ENCODE measurements at places on chromosomes 6 and 20. TPM values are rescaled to one million over a fixed set of nuclear protein-coding genes. Genes with fewer than 3 reads are reported as not detected.

DNA sequence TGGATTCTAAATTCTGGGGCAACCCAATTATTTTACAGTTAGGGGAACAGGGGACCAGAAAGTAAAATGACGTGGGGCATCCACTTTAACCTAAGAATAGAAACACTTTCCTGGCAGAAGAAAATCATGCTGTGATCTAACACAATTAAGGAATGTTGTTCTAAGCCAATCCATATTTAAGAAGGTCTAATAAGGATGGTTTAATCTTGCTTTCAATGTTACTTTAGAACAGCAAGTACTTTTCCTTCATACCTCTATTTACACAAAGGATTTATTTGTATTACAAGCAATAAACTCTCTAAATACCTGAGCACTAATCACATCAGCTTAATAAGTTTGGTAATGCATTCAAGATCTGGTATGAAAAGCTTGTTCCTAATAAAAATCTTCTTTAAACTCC lies 32.4 kb downstream of the SLC2A12 start:
- no peak for DNase-seq

DNA sequence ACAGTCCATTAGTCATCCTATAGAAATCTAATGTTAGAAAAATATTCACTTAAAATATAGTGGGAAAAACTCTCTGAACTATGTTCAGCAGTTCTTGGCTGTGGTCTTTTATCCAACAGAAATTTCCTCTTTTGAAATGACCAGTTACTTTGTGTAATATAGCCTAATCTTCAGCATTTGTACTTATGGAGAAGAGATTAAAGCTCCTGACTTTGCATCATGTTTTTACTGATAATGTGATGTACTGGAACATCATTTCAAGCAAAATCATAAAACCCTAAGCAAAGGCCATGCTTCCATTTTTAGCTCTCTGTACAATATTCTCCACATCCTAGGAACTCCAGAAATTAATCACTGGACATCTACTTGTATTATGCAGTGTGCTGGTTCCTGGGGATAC lies 430.8 kb upstream of the RUNX2 start:
- DNase-seq, result no peak

The NEDD9 gene
- total RNA-seq, result 18.8 TPM

GRCh38 chr20:37123441-37123840 lies 27.6 kb upstream of the RBL1 start:
- DNase-seq, result no peak

GRCh38 chr6:157813191-157813590 lies 9.9 kb upstream of the SNX9 start:
- DNase-seq, result no peak

The MAPK13 gene
- total RNA-seq, result 49.8 TPM

DNA sequence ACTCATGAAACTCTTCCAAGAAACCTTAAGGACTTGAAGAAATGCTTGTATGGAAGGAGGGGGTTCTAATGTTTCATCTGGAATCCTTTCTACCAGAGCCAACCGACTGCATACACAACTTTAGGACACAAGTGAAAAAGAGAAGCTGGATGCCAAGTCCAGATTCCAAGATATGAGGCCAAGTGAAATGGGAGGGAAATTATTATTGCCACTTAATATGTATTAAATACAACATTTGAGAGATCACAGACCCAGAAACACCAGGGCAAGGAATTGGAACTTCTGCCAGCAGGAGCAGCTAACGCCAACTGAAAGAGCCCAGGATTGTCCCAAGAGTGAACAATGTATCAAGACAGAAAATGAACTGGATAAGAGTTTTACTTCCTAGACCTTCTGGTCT lies 144.2 kb downstream of the ARHGAP18 start:
- no peak for DNase-seq

The CLPSL1 gene
- total RNA-seq, result not detected

The SLC22A7 gene
- not detected for total RNA-seq

DNA sequence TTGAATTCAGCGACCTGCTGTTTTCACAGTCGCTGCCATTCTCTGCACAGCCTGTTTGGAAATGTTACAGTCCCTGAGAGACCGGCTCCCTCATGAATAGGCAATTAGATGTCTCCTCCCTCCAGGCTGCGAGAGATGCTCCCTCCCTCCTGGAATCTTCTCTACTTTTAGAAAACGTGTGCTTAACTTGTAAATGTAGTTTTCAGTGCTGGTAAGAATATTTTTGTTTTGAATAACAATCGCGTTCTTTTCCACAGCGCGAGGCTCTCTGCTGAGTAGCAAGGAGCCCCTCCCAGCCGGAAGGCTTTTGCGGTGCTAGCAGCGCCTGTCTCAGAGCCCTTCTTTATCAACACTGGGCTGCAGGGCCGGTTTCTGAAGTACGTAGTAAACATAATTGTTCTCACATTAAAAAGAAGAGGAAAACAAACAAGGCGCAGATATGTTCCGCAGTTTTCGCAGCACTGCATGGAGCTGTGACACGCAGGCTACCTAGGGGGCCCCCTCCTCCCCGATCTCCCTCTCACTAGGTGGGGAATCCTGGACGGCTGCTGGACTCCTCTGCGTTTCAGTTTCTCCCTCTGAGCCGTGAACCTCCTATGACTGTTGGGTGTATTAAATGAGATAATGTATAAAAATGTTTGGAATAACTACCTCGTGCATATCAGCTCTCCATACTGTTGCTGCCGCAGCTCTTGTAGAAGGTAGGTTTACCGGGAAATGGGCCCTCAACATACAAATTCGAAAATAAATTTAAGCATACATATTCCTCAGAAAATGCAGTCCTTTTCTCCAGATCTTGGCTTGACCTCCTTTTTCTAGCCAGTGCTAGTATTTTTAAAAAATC lies 79.0 kb upstream of the SPACA1 start:
- peak; percentile 10 for DNase-seq

GRCh38 chr6:37516920-37517405 lies 17.3 kb upstream of the CCDC167 start:
- no peak for DNase-seq

GRCh38 chr6:145627451-145627850 lies 107.9 kb downstream of the EPM2A start:
- no peak for DNase-seq

DNA sequence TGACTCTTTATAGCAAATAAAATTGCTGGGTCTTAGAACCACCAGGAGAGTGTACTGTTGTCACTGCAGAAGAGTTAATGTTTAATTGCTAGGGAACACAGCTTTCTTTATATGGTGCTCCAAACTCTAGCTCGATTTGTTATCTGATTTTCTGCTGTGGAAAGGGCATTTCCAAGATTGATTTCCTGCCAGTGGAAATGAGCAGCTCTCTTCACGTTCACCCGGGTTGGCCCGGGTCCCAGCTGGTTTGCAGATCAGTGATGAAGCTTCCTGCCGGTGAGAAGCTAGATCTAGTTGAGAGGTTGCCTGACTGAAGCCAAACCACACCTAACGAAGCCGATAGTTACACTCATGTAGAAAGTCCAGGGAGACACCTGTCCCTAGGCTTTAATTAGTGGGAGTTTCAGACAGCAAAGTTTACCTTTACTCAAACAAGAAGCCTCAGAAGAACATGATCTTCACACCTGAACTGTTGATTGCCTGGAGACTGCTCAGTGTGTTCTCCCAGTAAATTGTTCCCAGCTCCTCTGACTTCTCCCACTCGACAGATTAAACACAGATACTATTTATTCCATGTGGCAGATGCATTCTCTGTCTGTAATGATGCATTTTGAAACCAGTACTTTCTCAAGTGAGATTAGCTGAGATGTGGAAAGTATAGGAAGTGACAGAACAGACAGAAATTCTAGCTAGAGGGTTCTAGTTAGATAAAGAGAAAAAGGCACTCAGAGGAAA lies 27.8 kb downstream of the PAQR8 start:
- peak; percentile 79 for DNase-seq

DNA sequence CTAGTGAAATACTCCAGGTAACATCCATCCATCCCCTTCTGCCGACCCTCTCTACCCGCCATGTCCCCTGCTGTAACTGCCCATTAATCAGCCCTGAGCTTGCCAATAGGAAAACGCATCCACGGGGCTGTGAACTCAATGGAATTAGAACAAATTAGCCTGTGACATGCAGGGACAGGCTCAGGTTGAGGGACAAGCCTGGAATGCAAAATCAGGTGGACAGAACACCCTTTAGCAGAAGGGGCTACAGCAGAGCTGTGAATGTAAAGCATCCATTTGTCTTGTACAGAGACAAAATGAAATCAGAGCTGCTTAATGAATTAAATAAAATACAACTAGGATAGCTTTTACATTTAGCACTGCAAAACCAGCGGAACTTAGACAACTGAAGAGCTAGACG lies 187.3 kb upstream of the SASH1 start:
- DNase-seq, result no peak

DNA sequence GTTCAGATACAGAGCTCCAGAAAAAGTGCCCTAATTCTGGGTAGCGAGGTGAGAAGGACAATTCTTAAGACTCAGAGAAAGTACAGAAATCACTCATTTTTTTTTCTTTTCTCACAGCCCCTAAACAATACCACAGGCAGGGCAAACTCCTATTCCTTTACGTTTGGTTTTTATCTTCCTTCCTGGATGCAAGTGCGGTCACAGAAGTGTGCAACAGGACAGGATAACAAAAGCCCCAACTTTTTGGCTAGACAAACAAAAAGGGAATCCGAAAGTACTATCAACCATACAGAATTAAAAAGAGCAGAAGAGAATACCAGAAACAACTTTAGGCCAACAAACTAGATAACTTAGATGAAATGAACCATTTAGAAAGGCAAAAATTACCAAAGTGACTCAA lies 18.4 kb upstream of the BEND6 start:
- DNase-seq, result no peak

- no peak for DNase-seq
These were observed 16.8 kb downstream of the USP45 start for GRCh38 chr6:99498421-99498820.

DNA sequence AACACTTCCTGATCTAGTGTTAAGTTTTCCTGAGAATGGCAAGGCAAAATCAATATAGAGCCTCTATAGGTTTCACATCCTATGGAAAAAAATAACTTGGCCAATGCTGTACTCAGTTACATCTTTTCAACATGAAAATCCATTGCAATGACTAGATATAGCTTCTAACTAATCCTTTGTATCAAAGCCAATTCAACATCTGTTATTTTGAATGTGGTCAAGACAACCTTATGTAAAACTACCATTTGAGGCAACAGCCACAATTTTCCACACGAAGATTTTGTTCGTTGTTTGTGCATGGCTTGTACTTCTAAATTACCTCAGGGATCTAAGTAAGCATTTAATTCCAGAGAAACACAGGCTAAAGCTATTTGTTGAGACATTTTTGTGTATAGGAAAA lies 637.8 kb upstream of the EYS start:
- no peak for DNase-seq

The HCK gene
- total RNA-seq, result not detected

- no peak for DNase-seq
These were observed 111.3 kb downstream of the TMEM170B start for GRCh38 chr6:11648889-11649288.

The FOXQ1 gene
- not detected for total RNA-seq

DNA sequence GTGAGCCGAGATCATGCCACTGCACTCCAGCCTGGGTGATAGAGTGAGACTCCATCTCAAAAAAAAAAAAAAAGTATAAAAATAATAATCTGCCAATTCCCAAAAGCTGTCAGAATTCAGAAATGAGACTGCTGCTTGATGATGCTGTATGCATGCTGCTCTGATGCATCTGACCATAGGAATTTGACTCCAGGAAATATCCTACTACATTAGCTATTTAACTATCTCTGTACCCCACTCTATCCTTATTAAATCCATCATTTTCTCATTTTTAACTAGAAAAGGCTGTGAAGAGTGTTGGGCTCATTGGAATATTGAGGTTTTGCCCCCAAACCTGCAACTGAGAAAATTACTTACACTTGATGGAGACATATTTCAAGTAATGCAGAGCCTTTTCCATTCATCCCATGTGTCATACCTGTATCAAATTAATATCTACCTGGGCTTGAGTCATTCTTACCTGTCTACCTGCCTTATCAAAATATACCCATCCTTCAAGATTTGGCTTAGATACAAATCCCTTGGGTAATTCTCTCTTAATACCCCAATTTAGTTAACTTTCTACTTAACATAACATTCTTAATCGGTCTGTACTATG lies 135.2 kb upstream of the PREP start:
- DNase-seq, result no peak

DNA sequence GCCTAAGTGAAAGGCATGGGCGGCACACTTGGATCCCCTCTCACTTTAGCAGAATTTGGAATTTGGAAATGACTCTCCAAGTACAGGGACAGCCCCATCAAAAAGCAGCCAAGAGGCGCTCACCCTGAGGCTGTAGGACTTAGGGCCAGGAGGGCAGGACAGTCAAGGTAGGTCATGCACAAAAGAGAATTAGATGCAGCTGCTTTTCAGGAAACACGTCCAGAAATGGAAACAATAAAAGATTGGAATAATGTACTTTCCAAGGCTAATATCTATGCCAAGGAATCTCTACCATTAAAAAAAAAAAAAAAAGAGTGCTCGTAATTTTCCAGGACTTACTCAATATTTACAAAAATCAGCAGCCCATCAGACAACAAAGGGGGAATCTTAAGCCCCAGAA lies 19.9 kb downstream of the PREP start:
- no peak for DNase-seq
